ENCODE measurements at places on chromosomes 5 and 9.

DNA sequence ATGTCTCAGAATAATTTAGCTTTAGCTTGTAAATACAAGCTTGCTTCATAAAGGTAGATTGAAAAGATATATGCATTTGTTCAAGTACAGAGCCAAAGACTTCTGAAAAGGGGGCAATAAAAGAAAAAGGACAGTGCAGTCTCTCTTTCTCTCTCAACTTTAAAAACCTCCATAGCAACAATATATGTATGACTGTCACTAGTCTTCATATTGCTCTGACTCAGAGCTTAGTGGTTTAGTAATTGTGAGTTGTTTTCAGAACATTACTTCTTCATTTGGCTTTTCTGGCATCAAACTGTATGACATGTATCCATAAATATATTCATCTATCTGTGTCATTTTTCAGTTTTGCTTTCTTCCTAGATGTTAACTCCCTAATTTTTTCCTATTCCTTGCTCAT, 194.6 kb upstream of the KIF2A start:
- H3K36me3 ChIP-seq: no peaks in the 10 kb centered on the region
- no peak overlapping the region for H3K27ac ChIP-seq
- H3K27me3 ChIP-seq: no peaks in the 10 kb centered on the region
- no peaks in the 10 kb centered on the region for H3K4me1 ChIP-seq

DNA sequence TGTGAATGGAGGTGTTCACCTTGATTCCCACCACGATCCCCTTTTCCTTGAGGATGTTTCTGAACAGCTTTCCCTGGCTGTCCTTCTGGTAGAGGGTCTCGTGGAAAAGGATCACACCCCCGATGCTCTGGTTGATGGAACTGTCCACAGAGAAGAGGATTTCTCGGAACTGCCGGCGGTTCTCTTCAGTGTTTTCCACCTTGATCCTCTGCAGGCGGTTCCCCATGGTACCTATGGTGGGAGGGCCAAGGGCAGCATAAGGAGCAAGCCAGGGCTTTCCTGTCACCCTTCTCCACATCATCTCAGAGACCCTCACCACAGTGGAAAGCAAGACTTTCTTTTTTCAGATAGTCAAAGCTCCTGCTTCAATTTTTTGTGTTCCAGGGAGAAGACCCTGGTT, 5.8 kb downstream of the ALDOB start:
- H3K36me3 ChIP-seq: no peaks in the 10 kb centered on the region
- no peaks in the 10 kb centered on the region for H3K27me3 ChIP-seq
- H3K4me3 ChIP-seq: no peak overlapping the region
- H3K27ac ChIP-seq: no peak overlapping the region

DNA sequence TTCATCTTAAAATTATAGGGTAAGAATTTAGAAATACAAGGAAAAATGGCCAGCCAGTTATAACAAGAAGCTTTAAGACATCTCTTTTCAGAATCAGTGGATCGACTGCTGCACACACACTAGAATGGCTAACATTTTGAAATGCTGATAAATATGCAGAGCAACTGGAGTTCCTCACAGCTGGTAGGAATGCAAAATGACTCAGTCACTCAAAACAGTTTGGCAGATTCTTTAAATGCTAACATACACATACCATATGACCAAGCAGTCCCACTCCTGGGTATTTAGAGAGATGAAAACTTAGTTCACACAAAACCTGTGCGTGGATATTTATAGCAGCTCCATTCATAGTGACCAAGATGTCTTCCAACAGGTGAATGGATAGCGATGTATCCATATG, 23.2 kb upstream of the PSAT1 start:
- no peaks in the 10 kb centered on the region for H3K36me3 ChIP-seq
- no peaks in the 10 kb centered on the region for H3K27me3 ChIP-seq
- H3K4me3 ChIP-seq: no peak overlapping the region
- no peak for DNase-seq

- H3K4me3 ChIP-seq: no peak overlapping the region
- no peak overlapping the region for H3K27ac ChIP-seq
- H3K27me3 ChIP-seq: no peaks in the 10 kb centered on the region
- H3K36me3 ChIP-seq: no peaks in the 10 kb centered on the region
These were observed 151.0 kb downstream of the C5orf15 start for GRCh38 chr5:133817456-133817855.

DNA sequence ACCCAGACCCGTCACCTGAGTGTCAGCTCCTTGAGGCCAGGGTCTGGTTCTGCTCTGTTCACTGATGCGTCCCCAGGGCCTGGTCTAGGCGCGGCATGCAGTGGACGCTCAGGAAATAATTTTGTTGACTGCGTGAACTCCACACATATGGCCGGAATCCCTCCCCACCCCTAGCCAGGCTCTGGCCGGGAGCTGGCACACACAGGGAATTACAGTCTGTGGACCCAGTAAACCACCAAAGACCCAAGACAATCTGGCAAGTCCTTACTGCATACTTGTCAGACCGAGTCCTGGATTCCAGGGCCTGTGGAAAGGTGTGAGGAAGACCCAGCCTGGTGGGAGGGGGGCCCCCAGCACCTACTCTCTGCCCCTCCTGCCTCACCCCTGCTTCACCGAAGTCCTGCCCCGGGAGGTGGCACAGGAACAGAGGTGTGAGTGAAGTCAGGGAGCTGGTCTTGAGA, 113.0 kb upstream of the IER5L start:
- H3K4me3 ChIP-seq: no peak overlapping the region
- no peak for DNase-seq
- no peaks in the 10 kb centered on the region for H3K4me1 ChIP-seq
- no peaks in the 10 kb centered on the region for H3K36me3 ChIP-seq
- no peak overlapping the region for H3K27ac ChIP-seq

GRCh38 chr5:66653325-66653724, 57.1 kb downstream of the MAST4 start:
- H3K36me3 ChIP-seq: no peaks in the 10 kb centered on the region
- H3K27me3 ChIP-seq: no peaks in the 10 kb centered on the region
- no peak overlapping the region for H3K4me3 ChIP-seq
- DNase-seq: no peak
- H3K27ac ChIP-seq: no peak overlapping the region

DNA sequence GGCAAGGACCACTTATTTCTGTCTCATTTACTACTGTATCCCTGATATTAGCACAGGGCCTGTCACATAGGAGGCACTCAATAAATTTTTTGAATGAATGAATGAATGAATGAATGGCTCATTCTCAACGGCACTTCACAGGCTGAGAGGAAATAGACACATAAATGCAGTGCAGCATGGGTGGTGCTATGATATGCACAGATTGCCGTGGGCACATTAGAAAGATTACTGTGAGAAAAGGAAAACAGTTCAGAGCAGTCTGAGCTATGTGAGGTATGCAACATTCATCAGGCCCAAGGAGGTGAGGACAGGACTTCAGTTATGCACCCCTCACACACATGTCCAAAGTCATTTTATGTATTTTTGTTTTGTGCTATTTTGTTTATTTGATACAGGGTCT, 6.4 kb upstream of the NOL6 start:
- H3K36me3 ChIP-seq: no peaks in the 10 kb centered on the region
- H3K4me1 ChIP-seq: no peaks in the 10 kb centered on the region
- H3K27ac ChIP-seq: no peak overlapping the region
- H3K4me3 ChIP-seq: no peak overlapping the region
- H3K27me3 ChIP-seq: no peaks in the 10 kb centered on the region

DNA sequence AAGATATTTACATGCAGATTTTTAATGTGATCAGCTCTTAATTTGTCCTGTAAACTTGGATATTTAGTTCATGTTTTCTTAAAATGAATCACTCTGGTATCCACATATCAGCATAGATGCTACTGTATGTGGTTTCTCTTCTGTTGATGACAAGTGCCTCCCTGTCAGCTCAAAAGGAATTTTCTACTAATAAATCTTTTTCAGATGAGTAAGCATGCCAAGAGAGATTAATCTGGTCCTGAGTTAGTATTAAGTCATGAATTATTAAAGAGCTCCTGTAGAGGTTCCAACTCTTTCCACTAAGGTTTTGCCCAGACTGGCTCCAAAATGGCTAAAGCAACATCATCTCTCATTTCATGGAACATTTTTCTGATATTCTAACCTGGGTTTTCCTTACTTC, 129.2 kb downstream of the GOLPH3 start:
- H3K4me1 ChIP-seq: no peaks in the 10 kb centered on the region
- H3K4me3 ChIP-seq: no peak overlapping the region
- no peaks in the 10 kb centered on the region for H3K36me3 ChIP-seq
- no peak for DNase-seq
- H3K27ac ChIP-seq: no peak overlapping the region
- H3K27me3 ChIP-seq: no peaks in the 10 kb centered on the region

GRCh38 chr5:159311063-159311462, 19.2 kb downstream of the IL12B start:
- DNase-seq: no peak
- no peaks in the 10 kb centered on the region for H3K4me1 ChIP-seq
- H3K36me3 ChIP-seq: no peaks in the 10 kb centered on the region
- no peaks in the 10 kb centered on the region for H3K27me3 ChIP-seq
- H3K27ac ChIP-seq: no peak overlapping the region

- H3K4me1 ChIP-seq: no peaks in the 10 kb centered on the region
- no peaks in the 10 kb centered on the region for H3K27me3 ChIP-seq
- H3K27ac ChIP-seq: no peak overlapping the region
- no peaks in the 10 kb centered on the region for H3K36me3 ChIP-seq
- H3K4me3 ChIP-seq: no peak overlapping the region
These were observed 51.3 kb upstream of the PTGER4 start for GRCh38 chr5:40628407-40628806.

GRCh38 chr5:74098456-74098855, 472.5 kb downstream of the ARHGEF28 start:
- H3K36me3 ChIP-seq: no peaks in the 10 kb centered on the region
- H3K4me1 ChIP-seq: no peaks in the 10 kb centered on the region
- DNase-seq: no peak
- no peak overlapping the region for H3K27ac ChIP-seq

DNA sequence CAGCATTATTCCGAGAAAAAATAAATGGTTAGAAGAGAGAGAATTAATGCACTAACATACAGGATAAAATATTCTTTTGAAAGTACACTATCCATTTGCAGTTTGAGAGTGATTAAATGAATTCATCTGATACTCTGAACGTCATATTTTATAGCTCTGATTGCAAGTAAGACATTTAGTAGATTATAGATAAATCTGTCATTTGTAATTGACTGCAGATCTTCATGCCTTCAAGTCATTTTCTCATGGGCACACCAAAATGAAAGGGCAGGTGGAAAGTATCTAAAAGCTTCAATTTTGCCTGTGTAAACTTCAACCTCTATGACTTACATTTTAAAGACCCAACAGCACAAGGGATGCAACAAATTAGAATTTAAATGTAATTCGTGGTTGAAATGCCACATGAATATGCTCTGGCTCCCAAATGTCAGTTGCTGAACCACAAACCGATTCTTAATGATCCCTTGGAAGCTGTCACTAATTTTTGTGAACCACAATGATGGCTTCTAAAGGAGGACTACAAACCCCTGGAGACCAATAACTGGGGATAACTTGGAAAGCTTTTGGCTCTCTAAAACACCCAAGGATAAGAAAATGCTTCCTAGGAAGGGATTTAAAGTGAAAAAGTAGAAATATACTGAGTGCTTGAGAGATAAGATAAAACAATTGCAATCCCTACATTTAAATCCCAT, 3.9 kb downstream of the TYRP1 start:
- no peak overlapping the region for H3K27ac ChIP-seq
- no peak for DNase-seq
- H3K36me3 ChIP-seq: no peaks in the 10 kb centered on the region
- H3K27me3 ChIP-seq: no peaks in the 10 kb centered on the region
- no peaks in the 10 kb centered on the region for H3K4me1 ChIP-seq

DNA sequence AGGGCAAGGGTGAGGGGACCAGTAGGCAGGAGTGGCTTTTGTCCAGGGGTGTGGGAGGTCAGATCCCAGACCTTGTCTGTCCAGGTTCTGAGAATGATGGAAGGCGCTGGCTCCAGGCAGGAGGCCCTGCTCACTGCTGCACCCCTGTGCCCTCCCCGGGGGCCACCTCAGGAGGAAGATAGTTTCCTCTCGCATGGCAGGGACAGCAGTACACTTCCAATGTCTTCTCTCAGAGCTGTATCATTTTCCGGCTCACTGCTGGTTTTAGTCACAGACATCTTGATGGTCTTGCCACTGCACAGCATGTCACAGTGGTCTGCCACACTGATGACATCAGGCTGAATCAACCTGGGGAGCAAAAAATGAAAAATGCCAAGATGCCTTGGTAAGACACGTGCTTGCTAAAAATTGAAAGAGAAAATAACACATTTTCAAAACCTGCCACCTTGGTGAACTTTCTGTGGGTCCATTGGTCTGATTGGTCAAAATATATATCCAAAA, 3.3 kb upstream of the SLC6A3 start:
- DNase-seq: no peak
- no peaks in the 10 kb centered on the region for H3K36me3 ChIP-seq
- H3K27me3 ChIP-seq: peaks cover 41% of the 10 kb centered on the region
- no peaks in the 10 kb centered on the region for H3K4me1 ChIP-seq
- no peak overlapping the region for H3K27ac ChIP-seq

DNA sequence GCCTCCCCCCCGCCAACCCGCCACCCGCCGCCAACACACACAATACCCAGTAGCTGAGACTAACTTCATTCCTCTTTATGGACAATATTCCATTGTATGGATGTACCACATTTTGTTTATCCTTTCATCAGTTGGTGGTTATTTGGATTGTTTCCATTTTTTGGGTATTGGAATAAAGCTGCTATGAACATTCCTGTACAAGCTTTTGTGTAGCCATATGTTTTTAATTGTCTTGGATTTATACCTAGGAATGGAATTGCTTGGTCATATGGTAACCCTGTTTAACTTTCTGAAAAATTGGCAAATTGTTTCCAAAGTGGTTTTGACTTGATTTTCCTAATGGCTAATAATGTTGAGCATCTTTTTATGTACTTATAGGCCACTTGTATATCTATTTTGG, 4.9 kb upstream of the UBTD2 start:
- no peaks in the 10 kb centered on the region for H3K4me1 ChIP-seq
- DNase-seq: no peak
- H3K27me3 ChIP-seq: no peaks in the 10 kb centered on the region
- no peaks in the 10 kb centered on the region for H3K36me3 ChIP-seq
- no peak overlapping the region for H3K4me3 ChIP-seq

DNA sequence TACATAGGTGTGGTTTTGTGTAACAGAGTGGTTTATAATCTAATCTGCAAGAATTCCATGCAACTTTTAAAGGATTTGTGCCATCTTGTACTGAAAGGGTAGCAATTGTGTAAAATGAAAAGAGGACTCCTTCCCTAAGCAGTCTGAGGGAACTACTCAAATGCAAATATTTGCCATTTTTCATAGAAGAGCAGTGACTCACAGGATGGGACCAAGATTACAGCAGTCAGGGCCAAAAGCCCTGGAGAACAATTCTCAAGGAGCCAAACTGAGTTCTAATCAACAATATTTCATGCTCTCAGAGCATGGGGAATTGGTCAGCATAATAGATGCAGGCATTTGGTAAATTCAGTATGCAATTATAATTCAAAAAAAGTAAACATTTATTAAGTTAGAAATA, 495.8 kb downstream of the CHSY3 start:
- H3K36me3 ChIP-seq: no peaks in the 10 kb centered on the region
- H3K27me3 ChIP-seq: no peaks in the 10 kb centered on the region
- H3K4me3 ChIP-seq: no peak overlapping the region
- H3K27ac ChIP-seq: no peak overlapping the region

- H3K27me3 ChIP-seq: no peaks in the 10 kb centered on the region
- H3K27ac ChIP-seq: no peak overlapping the region
- H3K4me3 ChIP-seq: no peak overlapping the region
These were observed 21.5 kb upstream of the ASS1 start for GRCh38 chr9:130423272-130423671.
